CD14-positive monocyte (primary cell): ENCODE measurements at places on chromosomes 2 and 18. TPM values are rescaled to one million over a fixed set of nuclear protein-coding genes. Genes with fewer than 3 reads are reported as not detected.

DNA sequence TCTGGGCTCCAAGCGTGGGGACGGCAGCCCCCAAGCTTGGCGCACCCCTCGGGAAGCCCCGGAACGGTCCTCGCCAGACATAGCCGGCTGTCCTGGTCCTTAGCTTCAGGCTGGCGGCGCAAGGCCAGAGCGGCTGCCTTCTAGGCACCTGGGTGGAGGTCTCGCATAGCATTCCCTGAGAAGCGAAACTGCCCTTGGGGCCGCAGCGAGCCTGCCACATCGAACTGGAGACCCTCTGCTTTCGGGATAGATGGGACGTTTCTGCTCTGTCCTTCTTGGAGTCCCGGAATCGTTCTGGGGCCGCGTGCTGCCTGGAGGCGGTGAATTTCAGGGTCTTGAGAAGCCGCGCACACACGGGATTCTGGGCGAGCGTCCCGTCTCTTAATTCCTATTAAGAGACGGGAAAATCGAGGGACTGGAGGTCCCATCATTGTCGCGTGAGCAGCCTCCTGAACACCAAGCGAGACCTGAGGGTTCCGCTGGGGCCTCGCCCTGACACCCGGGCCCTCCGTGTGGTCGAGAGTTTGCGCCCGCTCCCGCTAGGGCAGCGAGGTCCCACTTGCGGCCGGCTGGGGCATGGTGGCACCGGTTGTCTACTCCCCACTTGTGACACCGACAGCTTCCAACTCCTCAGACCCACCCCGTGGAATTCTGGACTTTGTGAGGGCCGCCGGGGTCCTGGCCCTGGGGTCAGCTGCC is 9.7 kb upstream of the EN1 start:
- H3K4me3 ChIP-seq = no peak overlapping the region
- H3K27me3 ChIP-seq = peaks cover 100% of the 10 kb centered on the region
- DNase-seq = no peak
- H3K4me1 ChIP-seq = peaks cover 11% of the 10 kb centered on the region

- H3K36me3 ChIP-seq = peaks cover 55% of the 10 kb centered on the region
- no peak overlapping the region for H3K4me3 ChIP-seq
- DNase-seq = peak; percentile 8
- H3K27me3 ChIP-seq = no peaks in the 10 kb centered on the region
Measured at GRCh38 chr2:17719562-17720371, 33.8 kb downstream of the SMC6 start.

DNA sequence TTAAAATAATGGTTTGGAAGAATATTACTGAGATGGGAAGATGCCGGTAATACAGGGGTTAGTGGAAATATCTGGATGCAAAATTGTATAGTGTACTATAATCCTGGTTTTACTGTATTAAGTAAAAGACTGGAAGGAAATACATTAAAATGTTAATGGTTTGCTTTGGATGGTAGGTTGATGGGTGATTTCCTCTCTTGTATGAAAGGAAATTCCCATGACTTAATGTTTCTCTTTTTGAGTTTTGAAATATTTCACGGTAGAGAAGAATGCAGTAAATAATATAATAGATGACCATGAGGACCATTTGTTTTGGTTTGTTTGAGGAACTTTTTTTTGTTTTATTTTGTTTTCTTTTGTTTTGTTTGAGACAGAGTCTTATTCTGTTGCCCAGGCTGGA is 8.2 kb downstream of the SPTBN1 start:
- no peak for DNase-seq
- no peaks in the 10 kb centered on the region for H3K4me1 ChIP-seq
- no peak overlapping the region for H3K4me3 ChIP-seq
- H3K27me3 ChIP-seq = peaks cover 13% of the 10 kb centered on the region
- no peak overlapping the region for H3K27ac ChIP-seq
- no peaks in the 10 kb centered on the region for H3K36me3 ChIP-seq

GALR1 gene
- not detected in 2 replicates for polyA plus RNA-seq
